ENCODE measurements at places on chromosomes 4 and X.
A peak's percentile ranks its signal among the peaks of the same experiment; 100 is the strongest.

- no peak for DNase-seq
Measured at GRCh38 chrX:94216738-94217137, 542.7 kb downstream of the FAM133A start.

DNA sequence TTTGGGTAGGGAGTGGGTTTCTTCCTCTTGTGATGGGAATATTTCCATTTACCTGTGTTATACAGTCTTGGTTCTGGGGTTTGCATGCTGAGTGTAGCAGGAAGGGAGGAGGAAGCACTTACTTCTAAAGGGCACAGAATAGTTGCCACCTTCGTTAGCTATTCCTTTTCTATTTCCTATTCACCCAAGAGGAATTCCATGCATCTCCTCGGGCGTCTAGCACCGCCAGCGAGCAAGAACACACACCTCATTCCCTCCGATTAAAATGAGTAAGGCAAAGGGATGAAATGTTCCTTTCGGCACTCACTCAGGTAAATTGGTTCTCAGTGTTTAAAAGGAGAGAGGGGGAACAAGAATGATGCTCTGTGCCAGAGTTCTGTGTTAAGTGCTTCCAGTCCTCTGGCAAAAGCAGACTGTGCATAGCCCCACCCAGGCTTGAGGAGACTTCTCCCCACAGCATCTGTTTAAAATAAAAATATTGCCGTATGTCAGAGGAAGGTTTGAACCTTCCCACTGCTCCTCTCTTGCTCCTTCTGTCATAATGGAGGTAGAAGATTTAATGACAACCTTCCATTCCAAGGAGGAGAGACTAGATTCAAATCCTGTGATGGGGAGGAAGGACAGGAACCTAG lies 351.4 kb downstream of the PTTG2 start:
- no peak for DNase-seq

GRCh38 chr4:122285285-122285684 lies 93.5 kb upstream of the ADAD1 start:
- no peak for DNase-seq

- DNase-seq, result peak; percentile 74
Measured at GRCh38 chr4:114038762-114039387, 59.4 kb upstream of the ARSJ start.

- no peak for DNase-seq
Measured at GRCh38 chrX:108332281-108332680, 105.9 kb downstream of the COL4A6 start.

DNA sequence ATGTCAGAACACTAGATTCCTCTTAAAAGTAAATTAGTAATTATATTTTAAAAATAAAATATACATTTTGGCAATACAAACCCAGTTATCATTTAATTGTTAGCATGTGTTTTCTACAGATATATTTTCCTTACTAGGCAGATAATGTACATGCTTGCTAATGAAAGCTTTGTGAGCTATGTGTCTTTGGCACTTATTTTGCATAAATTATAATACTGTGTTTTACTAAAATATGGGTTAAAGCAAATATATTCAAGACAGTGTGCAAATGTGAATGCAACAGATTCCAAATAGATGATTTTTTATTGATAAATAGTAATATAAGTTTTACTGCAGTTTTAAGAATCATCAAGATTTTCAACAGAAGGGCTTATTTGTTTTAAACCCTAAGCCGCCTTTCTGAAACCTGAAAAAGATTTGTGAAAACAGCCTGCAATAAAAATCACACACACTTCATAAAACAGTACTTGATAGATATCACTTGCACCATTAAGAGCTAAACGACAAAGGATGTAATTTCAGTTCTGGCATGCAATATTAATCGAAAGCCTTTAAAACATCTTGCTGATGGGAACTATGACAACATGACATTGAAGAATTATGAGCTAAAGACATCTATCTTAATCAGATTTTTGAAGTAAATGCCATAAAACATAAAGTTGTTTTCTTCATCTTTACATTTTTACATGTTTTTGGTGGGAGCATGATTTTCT lies 333.3 kb downstream of the DCTD start:
- DNase-seq, result no peak

DNA sequence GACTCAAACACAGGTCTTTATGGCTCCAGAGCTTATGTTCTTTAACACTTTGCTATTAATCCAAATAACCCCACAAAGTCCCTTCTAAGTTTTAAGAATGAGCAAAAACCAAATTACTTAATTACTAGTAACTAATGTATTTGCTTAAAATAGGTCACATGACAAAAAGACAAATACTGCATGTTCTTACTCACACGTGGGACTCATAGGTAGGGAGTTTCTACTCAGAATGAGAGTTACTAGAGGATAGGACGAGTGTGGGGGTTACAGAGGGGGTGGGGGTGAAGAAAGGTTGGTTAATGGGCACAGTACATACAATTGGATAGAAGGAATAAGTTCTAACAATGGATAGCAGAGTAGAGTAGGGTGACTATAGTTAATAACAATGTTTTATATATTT lies 5.8 kb downstream of the RPS6KA3 start:
- DNase-seq, result no peak

GRCh38 chrX:150212672-150213480 lies 150.2 kb upstream of the MAMLD1 start:
- peak; percentile 30 for DNase-seq

DNA sequence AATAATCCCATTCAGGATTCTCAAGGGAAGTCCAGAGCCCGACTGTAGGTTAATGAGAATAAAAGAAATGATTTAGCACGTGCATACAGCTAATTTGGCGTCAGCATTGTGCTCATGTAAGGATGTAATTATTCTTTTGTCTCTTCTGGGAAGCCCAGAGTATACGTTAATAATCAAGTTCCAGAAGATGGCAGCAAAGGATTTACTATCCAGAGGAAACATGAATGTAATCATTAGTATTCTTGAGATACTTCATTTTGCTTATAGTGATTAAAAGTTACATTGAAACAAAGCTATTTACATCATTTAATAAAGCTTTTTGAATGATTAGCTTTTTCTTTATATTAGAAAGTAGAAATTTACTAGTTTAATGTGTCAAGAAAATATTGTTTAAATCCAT lies 27.1 kb upstream of the MAP9 start:
- peak; percentile 86 for DNase-seq

DNA sequence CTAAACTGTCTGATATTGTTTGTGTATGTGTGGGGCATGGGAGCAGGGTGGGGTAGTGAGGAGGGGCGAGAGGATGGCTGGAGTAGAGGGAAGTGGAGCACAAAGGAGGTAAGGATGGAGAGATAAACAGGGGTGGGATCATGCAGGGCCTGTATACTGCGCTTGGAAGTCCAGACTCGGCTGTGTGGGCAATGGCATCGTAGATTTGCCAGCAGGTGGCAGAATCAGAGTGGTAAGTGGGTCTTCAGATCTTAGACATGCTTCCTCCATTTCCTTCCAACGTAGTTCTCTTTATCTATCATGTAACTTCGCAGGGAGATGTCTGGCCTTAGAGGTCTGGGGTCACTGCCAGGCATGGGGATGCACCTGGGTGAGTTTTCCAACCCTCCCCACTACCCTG lies 155.5 kb downstream of the PDGFRA start:
- DNase-seq, result peak; percentile 50
